Thoracic aorta (tissue), 2 donors: ENCODE measurements at places on chromosomes 1 and 21. TPM values are rescaled to one million over a fixed set of nuclear protein-coding genes. Genes with fewer than 3 reads are reported as not detected.

Gene KRTAP10-4
- not detected for total RNA-seq

Gene NBL1
- 77.0 TPM for total RNA-seq

Gene AXDND1
- total RNA-seq: not detected

Gene RGS7
- not detected for total RNA-seq

Gene TEX38
- total RNA-seq: not detected

Gene KRTAP15-1
- not detected for total RNA-seq
